ENCODE measurements at places on chromosomes 12 and 14.

DNA sequence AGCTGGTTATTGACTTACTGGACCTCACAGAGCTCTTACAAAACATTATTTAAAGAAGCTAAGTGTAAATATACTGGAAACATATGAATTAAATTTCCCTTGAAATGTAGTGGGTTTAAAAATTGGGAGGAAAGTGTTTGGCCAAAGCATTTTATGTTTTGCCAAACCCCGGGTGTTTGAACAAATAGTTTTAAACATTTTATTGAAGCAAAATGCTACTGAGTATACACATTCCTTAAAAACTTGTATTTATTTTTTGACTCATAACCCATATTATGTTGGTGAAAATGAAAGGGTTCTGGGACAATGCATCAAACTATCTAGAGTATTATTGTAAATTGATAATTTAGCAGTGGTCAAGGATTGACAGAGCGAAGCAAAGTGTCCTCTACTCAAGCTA lies 1048.5 kb downstream of the SLC6A15 start:
- no peak for DNase-seq

DNA sequence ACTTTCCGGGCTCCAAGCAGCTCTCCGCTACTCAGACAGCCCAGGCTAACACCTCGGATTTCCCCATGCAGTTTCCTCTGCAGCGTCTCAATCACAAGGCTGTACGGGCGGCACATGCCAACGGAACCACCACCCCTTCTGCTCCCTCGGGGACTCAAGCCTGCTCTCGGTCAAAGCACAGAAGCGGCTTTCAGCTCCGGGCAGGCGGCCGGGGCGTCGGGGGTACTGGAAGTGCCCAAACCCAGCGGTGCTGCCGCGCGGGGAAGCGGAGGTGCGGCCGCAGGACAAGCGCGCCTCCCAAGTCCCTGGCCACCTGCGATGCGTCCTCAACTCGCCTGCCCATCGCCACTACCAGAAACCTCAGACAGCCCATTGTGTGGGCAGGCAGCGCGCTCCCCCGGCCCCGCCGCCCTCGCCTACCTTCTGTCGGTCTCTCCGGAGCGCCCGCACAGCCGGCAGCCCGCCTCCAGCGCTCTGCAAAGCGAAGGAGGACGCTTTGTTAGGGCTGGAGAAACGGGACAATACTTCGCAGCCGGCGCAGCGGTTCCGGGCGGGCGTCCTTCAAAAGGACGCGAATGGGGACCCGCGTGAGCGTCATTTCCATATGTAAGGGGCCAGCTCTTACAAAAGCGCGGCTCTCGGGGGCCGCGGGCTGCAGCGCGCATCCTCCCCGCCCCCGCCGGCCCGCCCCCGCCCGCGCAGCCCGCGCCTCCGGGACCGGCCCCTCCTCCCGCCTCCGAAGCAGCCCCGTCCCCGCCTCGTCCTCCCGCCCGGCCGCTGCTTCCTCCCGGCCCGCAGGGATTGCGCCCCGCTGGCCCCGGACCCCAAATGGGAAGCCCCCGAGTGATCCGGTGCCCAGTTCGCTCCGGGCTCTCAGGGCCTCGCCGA lies 674 bp downstream of the NIN start:
- peak; percentile 60 for DNase-seq

- peak; percentile 80 for DNase-seq
Observed at GRCh38 chr12:11885261-11886038, 185.3 kb upstream of the BCL2L14 start.

GRCh38 chr12:51521554-51522276 lies 69.3 kb upstream of the SCN8A start:
- no peak for DNase-seq

- no peak for DNase-seq
Observed at GRCh38 chr14:64811676-64812075, 68.0 kb downstream of the SPTB start.

DNA sequence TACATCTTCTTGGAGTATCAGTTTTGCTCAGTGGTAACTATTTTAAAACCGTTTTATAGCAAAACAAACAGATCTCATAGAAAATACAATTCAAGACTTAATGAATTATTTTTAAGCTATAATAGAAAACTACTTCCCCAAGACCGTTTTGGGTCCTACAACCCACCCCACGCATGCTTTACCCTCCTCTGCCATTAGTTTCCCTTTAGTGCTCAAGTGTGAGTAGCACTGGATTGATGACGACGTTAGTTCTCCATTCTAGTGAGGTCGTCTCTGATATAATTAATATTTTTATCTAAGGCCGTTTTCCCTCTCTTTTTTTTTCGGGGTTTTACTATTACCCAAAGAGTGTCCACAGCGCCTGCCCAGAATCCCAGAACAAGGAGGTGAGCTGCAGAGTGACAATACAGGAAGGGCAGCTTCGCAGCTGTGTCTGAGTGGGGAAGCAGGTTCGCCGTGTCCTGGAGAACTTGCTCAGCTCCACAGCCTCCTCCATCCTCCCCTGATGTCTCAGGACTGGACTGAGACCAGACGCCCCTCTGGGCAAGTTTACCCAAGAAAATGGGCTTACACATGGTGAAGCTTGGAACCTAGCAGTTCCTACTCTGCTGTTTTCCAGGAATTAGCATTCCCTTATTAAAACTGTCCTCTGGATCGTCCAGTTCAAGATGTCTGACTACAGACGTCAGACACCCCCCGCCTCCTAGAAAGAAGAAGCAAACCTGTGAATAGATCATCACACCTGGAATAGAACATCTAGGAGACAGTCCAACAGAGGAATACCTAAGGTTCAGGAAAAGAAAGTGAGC lies 31.9 kb upstream of the MON2 start:
- no peak for DNase-seq
